Activated CD4-positive, alpha-beta T cell treated with anti-CD3 and anti-CD28 coated beads, Interleukin-10, Interleukin-2, amounts not matched to agents 100 ng/mL and 50 ng/mL, durations not matched to agents 16 hours and 8 hours (primary cell): ENCODE measurements at places on chromosomes 5 and 9.

GRCh38 chr5:41157272-41157894 lies 55.9 kb downstream of the C6 start:
- DNase-seq, result no peak

DNA sequence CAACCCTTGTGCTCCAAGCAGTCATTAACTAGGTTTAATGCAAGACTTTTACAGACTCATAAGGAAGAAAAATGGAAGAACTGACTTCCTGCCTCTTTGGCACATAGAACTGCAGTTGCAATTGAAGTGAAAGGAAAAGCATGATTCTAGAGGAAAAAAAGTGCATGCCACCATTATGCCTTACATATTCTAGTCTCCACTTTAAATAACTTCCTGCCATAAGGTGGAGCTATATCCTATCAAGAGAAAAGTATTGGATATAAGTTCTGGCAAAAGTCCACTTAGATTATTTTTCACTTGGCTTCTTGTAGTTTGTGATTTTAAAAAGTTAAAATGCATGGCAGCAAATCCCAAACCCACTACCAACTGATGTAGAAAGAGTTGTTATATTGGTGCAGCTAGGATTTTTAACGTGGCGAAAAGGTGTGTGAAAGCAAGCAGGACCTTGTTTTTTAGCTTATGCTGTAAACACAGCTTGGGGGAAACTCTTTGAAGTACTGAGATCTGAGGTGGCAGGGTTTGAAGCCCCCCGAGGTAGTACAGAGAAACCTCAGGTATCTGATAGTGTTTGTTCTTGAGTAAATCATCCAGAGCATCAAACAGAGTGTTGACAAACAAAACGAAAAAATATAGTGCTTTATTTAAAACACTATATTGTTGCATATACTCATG lies 117.9 kb downstream of the ANXA1 start:
- no peak for DNase-seq

- DNase-seq, result no peak
Measured at GRCh38 chr5:1540166-1540565, 16.4 kb upstream of the LPCAT1 start.

GRCh38 chr5:2865856-2866255 lies 114.4 kb upstream of the IRX2 start:
- no peak for DNase-seq

- DNase-seq, result no peak
Measured at GRCh38 chr9:29826421-29826820, 2253.1 kb upstream of the C9orf72 start.

GRCh38 chr9:105662184-105663104 lies at the start of gene TAL2:
TSS of gene TAL2 (plus strand) at chr9:105662457. CDS start at chr9:105662497, 40 bp downstream.
- DNase-seq, result no peak
